ENCODE measurements at places on chromosomes 5 and 9.

DNA sequence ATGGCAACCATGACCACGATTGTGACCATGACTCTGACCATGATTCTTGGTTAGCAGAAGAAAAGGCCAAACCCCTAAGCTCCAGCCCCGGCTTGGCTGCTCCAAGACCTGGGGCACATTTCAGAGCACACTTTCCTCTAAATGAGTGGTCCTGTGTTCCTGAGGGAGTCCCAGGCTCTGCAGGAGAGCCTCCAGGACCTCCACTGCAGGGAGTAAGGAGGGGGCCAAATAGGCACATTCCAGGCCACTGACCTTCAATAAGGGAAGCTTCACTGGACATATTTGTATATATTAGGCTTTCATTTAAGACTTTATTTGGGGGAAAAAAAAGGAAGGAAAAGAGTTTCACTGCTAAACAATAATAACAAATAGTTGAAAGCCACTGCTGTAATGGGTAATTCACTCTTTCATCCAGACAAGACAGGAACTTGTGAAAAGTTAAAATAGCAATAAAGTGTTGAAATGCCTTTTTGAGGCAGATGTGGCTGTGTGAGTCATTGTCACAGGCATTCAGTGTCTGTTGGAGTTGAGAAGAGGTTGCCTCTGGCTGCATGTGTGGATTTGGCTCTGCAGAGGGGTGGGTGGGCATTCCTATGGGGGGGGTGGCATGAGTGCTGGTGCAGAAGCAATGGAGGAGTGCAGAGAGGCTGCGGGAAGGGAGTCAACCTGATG is 63.9 kb upstream of the TGFBR1 start:
- DNase-seq, result no peak

DNA sequence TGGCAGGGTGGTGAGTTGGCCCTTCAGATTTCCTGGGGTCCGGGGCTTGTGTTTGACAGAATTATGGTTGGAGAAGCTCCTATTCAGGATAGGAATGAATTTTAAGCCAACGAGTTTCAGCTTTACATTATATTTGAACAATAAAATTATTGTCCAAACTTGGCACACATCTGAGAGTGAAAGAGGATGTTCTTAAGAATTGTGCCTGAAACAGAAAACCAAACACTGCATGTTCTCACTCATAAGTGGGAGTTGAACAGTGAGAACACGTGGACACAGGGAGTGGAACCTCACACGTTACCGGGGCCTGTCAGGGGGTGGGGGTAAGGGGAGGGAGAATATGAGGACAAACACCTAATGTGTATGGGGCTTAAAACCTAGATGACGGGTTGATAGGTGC is 111.8 kb upstream of the ACTBL2 start:
- DNase-seq, result no peak

GRCh38 chr9:36164372-36164771 is 4.8 kb upstream of the CCIN start:
- no peak for DNase-seq

- peak; percentile 65 for DNase-seq
Observed at GRCh38 chr5:111680737-111681413, 76.1 kb downstream of the NREP start.

DNA sequence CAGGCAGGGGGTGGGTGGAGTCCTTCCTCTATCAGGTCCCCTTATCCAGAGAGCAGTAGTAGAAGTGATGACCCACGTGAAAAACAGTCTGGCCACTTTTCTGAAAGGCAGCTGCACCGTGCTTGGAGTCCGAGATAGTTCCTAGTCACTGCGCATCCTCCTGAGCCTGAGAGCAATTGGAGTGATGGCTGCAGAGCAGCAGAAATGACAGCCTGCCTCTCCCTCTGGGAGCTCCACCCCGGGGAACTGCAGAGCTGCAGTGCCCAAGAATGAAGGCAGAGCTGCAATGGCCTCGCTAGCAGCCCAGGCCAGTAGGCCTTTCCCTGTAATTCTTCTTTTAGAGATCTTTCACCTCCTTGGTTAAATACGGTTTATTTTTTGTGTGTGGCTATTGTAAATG is 82.6 kb downstream of the CETN3 start:
- no peak for DNase-seq
